ENCODE measurements at places on chromosomes 12 and 14.

DNA sequence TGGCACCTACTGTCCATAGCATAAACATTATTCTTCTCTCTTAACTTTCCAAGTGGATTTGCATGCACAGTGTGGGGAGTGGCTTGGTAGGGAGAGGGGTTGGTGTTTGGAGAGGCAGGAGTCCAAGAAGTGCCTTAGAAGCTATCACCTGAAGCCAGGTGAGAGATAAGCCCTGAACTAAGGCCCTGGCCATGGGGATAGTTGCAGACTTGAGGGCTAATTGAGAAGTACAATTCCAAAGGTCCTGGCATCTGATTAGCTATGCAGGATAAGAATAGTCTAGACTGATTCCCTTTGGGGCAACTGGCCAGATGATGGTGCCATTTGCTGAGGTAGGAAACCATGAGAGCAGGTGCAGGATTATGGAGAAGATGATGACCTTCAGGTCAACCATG is 2.0 kb upstream of the PCK2 start:
- no peak for DNase-seq

- no peak for DNase-seq
These were observed 47.8 kb downstream of the GIT2 start for GRCh38 chr12:109948368-109948767.

DNA sequence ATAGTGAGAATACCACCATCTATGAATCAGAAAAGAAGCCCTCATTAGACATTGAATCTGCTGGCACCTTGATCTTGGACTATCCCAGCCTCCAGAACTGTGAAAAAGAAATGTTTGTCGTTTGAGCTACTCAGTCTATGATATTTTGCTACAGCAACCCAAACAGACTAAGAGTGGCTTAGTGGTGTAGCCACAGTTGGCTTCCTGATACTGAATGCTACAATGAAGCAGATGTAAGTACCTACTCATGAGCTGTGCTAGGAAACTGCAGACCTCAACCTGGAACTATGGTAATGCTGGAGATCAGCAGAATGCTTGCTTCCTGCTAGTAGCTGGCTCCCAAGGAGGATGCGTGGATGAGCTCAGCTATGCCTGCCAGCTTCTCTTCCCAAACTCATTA is 268.6 kb upstream of the CRY1 start:
- DNase-seq, result no peak

GRCh38 chr12:4369548-4369947 is 10.0 kb downstream of the FGF23 start:
- no peak for DNase-seq

- no peak for DNase-seq
These were observed 1.5 kb upstream of the ZFYVE26 start for GRCh38 chr14:67817750-67818438.

DNA sequence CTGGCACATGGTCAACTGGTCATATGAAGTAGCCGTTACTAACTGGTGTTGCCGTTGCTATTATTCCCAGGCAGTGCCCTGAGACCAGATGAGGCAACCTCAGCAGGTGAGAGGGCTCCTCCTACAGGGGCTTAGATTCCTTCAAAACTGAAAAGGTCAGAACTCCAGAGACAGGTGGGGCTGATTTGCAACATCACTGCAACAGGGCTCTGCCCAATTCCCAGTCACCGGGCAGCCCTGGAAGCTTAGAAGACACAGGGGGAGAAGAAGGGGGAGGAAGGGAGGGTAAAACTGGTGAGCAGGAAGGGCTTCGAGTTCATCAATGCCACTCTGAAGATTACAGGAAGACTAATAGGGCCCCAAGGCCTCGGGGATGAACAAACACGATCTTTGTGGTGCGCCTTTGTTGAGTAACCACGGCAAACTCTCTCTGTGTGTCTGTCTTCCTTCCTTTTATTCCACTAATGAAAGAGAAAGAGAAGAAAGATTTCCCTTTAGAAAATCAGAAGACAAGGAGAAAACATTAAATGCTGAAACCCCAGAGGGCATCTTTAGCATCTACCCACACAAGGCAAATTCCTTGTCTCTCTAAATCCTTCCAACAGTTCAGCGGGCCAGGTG is 749.1 kb upstream of the TBX3 start:
- DNase-seq, result no peak

DNA sequence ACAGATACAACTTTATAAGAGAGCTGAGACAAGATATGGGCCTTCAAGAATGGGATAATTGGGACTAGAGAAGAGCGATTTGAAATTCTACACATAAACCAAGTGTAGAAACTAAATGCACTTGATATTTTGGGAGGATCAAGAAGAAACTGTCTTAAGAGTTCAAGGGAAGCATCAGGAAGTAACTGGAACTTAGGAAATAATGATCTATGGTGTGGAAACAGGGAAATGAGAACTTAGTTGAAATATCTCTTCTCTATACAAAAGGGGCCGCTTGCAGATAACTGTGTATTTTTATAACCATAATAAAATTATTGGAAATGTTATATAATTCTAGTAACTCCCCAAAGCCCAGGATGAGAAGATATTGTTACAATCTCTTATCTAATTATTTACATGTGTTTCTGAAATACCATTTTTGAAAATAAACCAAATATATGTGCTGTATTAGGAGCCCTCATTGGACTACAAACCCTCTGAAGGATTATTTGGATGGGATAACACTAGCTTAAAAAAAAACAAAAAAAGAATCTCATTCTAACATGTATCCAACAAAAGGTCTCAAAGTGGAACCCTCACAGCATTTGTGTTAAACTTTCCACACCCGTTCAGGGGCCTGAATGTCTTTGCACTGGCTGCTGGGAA is 84.7 kb upstream of the FLRT2 start:
- no peak for DNase-seq

DNA sequence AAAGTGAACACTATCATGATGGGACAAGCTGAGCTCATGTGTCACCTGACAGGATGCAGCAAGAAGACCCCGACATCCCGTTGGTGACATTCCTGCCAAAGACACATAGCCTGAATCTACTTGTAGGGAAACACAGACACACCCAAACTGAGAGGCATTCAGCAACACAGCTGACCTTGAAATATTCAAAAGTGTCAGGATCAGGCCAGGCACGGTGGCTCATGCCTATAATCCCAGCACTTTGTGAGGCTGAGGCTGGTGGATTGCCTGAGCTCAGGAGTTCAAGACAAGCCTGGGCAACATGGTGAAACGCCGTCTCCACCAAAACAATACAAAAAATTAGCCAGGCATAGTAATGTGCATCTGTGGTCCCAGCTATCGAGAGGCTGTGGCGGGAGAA is 232.0 kb upstream of the PLXNC1 start:
- DNase-seq, result no peak

GRCh38 chr12:16955083-16955657 is 349.2 kb upstream of the LMO3 start:
- no peak for DNase-seq

GRCh38 chr12:89166121-89166520 is 186.2 kb downstream of the DUSP6 start:
- no peak for DNase-seq

DNA sequence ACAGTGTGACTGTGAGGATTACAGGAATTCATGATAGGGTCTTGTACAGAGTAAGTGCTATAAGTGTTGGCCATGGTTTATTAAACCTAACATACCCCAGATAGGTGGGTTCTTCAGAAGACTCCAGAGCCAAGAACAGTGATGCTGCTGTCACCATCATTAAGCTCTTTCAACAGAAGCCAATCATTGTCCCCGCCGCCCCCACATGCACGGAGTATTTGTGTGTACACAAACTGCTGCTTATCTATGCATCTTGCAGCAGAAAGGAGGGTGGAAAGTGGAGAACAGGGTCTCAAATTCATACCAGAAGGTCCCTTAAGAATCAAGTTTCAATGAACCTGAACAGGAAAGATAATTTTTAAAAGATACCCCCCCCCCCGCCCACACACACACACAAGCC is 51.2 kb downstream of the TMCC3 start:
- DNase-seq, result no peak

DNA sequence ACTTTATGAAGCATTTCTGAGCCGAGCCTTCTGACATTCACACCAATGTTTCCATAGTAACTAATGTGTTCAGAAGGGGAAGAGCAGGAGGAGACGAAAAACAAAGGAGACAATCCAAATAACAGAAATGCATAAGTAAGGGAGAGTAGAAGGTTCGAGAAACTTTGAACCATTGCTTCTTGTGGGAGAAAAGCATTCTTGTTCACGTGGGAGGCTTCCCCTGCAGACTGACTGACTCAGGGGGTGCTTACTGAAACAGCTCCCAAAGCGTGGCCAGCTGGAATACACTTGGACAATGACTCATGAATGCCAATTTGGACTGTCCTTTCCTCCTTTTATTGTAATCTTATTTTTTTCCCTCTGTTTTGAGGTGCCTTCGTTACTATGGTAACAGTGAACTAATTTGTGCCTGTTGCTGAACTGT is 73.9 kb downstream of the NEDD1 start:
- DNase-seq, result no peak

DNA sequence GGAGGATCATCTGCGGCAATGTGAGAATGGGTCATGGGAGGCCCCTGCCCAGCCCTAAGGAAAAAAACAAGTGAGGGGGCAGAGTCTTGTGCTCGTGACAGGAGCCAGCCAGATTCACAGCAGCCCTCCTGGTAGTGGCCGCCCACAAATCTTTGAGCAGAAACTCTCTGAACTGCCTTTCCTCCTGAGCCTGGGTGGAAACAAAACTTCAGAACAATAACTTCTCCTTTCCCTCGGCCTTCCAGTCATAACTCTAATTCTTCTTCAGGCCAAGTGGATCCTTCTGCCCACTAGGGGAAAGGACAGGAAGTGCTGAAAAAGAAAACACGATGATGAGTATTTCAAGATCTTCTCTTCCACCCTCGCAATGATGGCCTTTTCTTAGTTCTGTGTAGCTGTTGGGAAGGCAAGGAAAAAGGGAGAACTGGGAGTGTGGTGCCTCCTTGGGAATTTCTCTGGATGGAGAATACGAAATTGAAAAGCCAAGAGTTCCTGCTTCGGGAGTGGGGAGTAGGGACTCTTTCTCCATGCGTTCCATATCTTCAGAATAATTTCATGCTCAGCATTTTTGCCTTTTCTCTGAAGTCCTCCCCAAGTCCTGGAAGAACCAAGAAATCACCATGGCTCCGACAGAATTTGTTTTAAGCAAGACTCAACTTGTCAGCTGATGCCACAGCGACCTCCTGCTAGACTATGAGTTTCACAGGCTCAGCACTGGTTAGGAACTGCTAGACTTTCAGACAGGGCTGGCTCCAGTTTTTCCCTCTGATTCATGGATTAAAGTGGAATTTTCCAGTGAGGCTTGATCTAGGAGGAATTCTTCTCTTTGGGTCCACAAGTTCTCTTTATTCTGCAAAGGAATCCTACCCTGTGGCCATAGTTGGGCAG is 188.9 kb downstream of the CAND1 start:
- DNase-seq, result peak; percentile 45

DNA sequence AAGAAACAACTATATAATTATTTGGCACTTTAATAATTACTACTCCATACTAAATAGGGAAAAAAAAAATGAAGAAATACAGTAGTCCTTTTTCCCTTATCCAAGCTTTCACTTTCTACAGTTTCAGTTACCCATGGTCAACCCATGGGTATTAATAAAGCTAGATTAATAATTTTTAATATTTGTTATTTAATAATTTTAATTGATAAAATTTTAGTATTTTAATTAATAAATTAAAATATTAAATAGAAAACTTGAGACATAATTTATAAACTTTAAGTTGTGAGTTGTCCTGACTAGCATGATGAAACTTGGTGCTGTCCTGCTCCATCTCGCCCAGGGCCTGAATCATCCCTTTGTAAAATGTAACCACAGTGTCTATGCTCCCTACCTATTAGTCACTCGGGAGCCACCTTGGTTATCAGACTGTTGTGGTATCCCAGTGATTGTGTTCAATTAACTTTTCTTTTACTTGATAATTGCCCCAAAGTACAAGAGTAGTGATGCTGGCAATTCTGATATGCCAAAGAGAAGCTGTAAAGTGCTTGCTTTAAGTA is 71.8 kb downstream of the PAWR start:
- no peak for DNase-seq

DNA sequence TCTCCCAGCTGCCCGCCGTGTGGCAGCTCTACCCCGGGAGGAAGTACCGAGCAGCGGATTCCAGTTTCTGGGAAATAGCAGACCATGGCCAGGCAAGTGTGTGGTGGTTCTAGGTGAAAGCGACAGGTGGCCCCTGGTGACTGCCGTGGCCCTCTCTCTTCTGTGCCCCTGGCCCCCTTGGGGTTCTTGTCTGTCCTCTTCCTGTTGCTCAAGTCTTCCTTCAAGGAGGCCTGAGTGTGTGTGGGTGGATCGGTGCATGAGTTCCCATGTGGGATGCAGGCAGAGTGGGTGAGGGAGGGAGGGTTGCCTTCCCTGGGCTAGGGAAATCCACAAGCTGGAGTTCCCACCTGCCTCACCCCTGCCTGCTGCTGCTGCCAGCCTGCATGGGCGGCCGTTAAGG is 4.6 kb downstream of the TCL1B start:
- DNase-seq, result no peak

- DNase-seq, result no peak
These were observed 4.3 kb downstream of the HOXC9 start for GRCh38 chr12:54004063-54004840.

- no peak for DNase-seq
These were observed 465.4 kb downstream of the RMST start for GRCh38 chr12:97927977-97928376.

- no peak for DNase-seq
These were observed 36.3 kb downstream of the SDR9C7 start for GRCh38 chr12:56897844-56898361.
